ENCODE measurements at places on chromosomes 1 and 21.
A peak's percentile ranks its signal among the peaks of the same experiment; 100 is the strongest.

DNA sequence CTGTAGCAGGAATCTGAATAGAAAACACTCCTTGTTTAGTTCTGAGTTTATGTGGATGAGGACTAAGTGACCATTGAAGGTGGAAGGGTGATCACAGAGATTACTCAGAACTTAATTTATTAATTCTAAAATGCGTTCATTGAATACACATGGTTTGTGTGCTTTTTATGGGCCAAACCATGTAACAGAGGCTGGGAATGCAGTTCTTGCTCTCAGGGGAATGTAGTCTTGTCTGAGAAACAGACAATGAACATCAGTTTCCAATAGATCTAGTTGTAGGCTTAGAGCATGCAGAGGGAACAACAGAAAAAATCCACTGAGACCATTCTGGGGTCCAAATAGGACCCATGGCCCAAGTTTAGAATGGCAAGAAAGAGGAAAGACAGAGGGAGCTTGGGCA is 46.1 kb downstream of the ITSN1 start:
- no peak for DNase-seq

DNA sequence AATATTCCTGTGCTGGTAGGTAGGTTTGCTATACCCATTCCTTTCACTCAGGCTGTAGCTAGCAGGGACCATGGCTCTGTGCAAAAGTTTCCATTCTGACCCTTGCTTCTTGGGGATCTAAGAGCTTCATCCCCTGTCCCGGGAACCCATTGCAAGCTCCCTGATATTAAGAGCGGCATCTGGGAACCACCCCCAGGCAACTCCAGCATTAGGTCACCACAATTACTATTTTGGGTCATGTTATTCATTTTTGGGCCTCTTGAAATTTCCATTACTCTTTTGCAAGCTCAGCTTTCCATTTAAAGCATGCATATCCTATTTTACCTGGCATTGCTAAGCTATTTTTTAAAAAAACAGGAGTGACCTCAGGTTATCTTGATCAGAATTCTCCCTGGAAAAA is 22.1 kb upstream of the ACTRT2 start:
- no peak for DNase-seq

DNA sequence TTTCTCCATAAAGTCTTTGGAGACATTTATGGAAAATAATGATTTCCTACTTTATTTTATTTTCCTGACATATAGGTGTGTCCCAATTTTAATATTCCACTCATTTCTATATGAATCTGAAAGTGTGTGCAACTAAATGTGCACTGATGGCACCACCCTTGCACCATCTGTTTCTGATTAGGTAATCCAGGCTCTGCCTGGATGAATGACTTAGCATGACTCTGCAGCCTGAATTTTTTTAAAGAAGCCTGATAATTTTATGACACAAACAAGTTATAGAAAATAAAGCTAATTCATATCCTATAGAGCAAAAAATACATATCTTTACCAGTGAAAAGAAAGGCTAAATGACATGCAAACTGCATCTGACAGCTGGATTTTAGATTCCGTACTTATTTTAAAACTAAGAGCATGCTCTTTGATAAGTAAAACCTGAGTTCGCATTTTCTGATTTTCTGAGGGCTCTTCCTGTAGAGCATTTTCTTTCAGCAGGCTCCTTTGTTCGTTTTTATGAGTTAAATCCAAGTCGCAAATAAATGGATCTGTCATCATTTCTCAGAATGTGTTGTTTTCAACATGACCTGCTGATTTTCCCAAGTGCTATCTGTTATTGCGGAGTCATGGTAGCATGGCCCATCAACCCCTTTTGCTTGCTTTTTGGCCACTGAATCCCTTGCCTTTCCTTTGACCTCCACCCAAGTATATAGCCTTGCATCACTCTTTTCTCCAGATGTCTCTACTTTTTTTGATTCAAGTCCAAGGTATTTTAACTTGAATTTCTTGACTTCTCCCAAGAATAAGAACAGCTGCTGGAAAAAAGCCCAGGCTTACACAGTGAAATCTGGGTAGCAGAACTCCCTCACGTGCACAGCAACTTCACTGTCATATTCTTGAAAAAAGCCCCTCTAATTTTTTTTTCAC is 52.8 kb upstream of the LYPLAL1 start:
- no peak for DNase-seq

GRCh38 chr1:28058971-28059878 is 29.2 kb downstream of the EYA3 start:
- DNase-seq = no peak

GRCh38 chr1:115330480-115331013 is 7.5 kb downstream of the NGF start:
- no peak for DNase-seq

- DNase-seq = peak; percentile 53
These were observed 9.0 kb upstream of the FAM131C start for GRCh38 chr1:16082283-16083038.

DNA sequence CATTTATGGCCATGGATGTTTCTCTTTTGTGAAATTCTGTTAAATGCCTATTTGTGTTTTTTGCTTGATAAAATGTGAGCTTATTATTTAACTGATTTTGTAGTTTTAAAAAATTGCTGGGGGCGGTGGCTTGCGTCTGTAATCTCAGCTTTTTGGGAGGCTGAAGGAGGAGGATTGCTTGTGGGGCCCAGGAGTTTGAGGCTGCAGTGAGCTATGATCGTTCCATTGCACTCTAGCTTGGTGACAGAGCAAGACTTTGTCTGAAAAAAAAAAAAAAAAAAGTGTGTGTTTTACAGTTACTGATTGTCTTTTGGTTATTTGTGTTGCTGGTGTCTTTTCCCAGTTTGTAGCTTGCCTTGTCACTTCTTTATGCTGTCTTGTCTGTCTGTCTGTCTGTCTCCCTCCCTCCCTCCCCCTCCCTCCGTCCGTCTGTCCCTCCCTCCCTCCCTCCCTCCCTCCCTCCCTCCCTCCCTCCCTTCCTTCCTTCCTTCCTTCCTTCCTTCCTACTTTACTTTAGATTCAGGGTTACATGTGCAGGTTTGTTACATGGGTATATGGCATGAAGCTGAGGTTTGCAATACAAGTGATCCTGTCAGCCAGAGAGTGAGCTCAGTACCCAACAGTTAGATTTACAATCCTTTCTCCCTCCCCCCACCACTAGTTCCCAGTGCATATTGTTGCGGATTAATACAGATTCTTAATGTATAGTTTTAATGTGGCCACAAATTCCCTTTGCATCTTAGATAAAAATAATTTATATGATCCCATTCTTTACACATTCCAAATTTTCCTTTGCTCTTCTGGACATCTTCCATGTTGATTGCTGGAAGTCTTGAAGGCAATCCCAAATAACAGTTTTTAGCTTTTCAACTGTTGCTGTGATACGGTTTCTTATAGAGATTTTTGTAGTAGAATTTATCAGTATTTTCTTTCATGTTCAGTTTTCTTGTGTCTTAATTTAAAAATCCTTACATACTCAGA is 25.1 kb downstream of the PTBP2 start:
- DNase-seq = no peak

GRCh38 chr1:107294686-107295085 is 153.8 kb downstream of the NTNG1 start:
- no peak for DNase-seq

- DNase-seq = no peak
These were observed 385.2 kb downstream of the NUF2 start for GRCh38 chr1:163706915-163707314.

GRCh38 chr1:230345139-230345885 is 80.8 kb downstream of the PGBD5 start:
- no peak for DNase-seq

GRCh38 chr21:43790010-43790524 is 690 bp downstream of the RRP1 start:
- no peak for DNase-seq

DNA sequence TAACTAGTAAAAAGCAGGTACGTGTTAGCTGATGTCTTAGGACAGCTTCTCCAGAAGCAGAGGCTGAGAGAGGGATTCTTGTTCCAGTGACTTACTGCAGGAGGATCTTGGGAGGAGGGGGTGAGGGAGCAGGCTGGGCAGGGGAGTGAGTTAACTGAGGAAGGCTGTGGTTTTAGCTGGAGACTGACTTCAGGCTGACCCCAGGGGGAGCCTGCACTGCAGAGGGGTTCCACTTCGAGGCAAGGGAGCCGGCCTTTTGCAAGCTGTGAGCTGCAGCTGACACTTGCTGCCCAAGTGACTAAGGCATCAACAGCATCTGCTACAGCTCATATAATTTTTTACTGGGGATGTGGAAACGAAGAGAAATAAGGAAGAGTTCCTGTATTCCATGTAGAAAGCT is 50.4 kb upstream of the SOD1 start:
- no peak for DNase-seq

GRCh38 chr1:101484689-101485338 is 248.0 kb downstream of the S1PR1 start:
- no peak for DNase-seq

DNA sequence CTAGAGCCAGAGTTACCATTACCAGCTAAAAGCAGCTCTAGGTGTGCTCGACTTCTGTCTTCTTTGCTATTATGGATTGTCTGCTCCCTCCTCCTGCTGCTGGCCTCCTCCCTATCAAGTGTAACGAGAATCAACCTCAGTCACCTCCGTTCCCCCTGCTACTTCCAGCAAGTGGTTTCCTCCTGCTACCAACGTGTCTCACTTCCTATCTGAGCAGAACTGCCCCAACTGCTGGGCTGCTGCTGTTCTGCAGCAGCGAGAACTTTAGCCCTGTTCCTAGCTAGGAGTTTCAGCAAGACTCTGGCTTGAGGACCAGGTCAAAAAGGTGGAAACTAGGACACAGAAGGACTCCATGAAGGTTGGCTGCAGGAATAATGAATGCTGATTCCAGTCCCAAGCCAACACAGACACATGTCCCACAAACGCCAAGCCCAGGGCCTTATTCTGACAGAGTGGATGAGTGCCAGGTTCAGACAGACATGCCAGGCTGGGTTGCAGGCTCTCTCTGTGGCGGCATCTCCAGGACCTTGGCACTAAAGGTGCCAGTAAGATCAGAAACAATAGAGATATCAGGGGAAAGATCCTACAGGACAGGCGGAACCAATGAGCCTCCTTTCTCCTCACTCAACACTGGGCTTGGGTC is 46.9 kb downstream of the CD34 start:
- DNase-seq = peak; percentile 31

DNA sequence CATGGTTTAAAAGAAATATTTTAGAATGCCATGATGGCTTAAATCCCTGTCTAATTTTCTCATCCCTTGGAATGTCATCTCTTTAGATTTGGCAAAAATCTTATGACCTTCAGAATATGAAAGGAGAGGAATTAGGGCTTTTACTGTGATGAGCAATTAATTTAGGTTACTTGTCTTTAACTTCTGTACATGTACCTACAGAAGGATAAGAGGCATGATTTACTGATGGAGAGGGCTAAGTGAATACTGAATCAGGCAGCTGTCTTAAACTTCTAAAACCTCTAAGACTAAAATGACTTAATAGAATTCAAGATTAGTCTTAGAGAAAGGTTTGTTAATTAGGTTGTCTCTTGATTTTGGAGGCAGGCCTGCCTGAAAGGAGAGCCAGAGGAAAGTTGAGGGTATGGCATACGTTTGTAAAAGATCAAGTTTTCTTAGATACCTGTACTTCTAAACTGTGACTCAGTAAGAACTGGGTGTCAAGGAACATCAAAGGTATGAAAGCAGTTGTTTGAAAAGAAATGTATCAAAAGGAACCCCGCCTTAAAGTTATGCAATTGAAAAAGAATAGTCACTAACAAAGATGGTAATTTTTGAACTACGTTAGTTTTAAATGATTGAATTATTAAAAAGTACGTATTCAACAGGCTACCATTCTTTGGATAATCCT is 12.5 kb downstream of the MACO1 start:
- no peak for DNase-seq

DNA sequence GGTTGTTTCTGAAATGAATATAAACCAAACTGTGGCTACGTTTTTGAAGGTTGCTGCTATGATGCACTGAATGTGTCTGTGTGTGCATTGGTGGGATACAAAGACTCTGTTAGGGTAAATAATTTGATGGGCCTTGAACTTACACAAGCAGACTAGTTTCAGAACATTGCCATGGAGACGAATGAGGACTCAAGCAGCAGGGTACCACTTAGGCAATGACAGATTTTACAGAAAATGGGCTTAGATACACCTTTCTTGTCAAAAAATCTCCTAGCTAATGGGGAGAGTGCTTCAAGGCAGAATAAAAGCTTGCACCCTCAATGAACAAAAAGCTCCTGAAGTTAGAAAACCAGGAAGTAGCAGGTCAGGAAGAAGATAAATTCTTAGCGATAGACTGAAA is 55.7 kb downstream of the IER5 start:
- DNase-seq = no peak

GRCh38 chr1:113747376-113747775 is 11.9 kb downstream of the PHTF1 start:
- DNase-seq = no peak

DNA sequence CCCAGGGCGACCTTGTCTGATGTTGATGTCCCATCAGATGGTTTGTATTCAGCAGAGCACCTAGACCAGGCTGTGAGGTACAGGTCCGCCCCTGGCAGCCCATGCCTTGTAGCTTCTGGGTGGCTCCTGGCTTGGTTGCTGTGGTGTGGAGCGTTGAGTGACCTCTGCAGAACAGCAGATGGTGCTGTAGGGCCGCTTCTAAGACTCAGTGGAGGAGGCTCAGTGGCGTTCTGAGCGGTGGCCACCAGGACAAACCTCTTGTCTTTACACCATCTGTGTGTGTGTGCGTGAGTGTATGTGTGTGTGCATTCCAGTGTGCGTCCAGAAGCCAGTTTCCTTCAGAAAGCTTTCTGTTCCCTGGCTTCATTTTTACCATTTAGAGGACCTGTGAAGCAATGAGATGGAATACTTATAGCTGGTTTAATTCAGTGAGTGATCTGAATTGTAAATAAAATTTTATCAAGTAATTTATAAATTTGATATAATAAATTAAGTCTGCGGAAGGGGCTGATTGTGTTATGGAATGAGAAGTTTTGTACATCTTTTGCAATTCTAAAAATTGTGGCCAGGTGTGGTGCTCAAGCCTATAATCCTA is 66.1 kb downstream of the ADARB1 start:
- DNase-seq = peak; percentile 36

- no peak for DNase-seq
These were observed 25.0 kb downstream of the PRDX6 start for GRCh38 chr1:173502104-173502503.

All from activated CD4-positive, alpha-beta T cell treated with anti-CD3 and anti-CD28 coated beads, Interleukin-2, amount 50 U/mL, for 4 hours (primary cell).